ENCODE measurements at places on chromosomes 5 and 9. TPM values are rescaled to one million over a fixed set of nuclear protein-coding genes. Genes with fewer than 3 reads are reported as not detected.

EQTN gene
- 2.8 TPM for total RNA-seq

C9 gene
- not detected for total RNA-seq

DNA sequence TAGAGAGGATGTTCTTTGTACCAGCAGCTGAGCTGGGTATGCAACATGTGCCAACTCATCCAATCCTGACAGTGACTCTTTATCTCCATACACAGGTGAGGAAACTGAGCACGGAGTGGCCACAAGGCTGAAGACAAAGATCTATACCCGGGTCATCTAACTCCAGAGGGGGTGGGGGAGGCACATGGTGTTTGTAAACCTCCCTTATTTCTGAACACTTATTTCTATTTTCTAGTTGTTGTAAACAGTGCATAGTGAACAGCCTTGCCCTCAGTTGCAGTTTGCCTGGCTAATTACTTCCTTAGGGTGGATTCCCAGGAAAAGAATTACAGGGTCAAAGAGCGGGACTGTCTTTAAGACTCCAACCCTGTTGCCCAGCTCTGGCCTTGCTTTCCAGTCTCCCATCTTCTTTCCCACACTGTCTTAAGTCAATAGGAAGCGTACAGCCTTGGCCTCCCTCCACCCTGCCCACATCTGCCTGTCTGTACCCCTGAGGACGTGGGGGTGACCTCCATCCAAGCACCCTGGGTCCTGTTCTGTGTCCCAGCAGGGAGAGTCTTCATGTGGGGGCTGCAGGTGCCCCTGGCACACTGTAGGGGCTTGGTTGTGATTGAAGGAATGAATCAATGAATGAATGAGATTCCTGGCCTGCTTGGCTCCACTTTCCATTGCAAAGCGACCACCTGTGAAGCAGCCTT is 13.2 kb upstream of the FIBCD1 start:
- H3K4me1 ChIP-seq, result no peaks in the 10 kb centered on the region
- DNase-seq, result no peak
- no peak overlapping the region for H3K4me3 ChIP-seq
- peaks cover 7% of the 10 kb centered on the region for H3K27me3 ChIP-seq
- H3K36me3 ChIP-seq, result no peaks in the 10 kb centered on the region

GRCh38 chr5:7706256-7706655 is 144.7 kb downstream of the CFAP90 start:
- no peaks in the 10 kb centered on the region for H3K27me3 ChIP-seq
- H3K4me1 ChIP-seq, result no peaks in the 10 kb centered on the region
- H3K27ac ChIP-seq, result no peak overlapping the region
- no peak for DNase-seq
- H3K36me3 ChIP-seq, result no peaks in the 10 kb centered on the region
- H3K4me3 ChIP-seq, result no peak overlapping the region

DNA sequence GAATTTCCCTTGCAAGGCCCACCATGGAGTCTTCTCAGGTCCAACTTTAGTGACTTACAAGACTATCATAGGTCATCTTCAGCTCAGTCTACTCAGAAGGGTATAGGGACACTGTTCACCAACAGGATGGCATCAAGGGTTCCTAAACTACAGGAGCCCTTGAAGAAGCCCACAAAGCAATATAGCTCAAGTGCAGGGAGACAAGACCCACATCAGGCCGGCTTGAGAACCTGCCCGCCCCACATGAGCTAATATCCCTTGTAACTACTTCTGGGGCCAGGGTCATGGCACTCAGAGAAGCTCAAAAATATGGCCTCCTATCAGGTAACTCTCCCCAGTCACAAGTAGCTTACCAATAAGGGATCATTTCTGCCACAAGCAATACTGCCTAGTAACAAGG is 249.9 kb downstream of the CDK5RAP2 start:
- H3K27ac ChIP-seq, result no peak overlapping the region
- no peak for DNase-seq
- no peaks in the 10 kb centered on the region for H3K36me3 ChIP-seq
- no peak overlapping the region for H3K4me3 ChIP-seq
- no peaks in the 10 kb centered on the region for H3K27me3 ChIP-seq

DNA sequence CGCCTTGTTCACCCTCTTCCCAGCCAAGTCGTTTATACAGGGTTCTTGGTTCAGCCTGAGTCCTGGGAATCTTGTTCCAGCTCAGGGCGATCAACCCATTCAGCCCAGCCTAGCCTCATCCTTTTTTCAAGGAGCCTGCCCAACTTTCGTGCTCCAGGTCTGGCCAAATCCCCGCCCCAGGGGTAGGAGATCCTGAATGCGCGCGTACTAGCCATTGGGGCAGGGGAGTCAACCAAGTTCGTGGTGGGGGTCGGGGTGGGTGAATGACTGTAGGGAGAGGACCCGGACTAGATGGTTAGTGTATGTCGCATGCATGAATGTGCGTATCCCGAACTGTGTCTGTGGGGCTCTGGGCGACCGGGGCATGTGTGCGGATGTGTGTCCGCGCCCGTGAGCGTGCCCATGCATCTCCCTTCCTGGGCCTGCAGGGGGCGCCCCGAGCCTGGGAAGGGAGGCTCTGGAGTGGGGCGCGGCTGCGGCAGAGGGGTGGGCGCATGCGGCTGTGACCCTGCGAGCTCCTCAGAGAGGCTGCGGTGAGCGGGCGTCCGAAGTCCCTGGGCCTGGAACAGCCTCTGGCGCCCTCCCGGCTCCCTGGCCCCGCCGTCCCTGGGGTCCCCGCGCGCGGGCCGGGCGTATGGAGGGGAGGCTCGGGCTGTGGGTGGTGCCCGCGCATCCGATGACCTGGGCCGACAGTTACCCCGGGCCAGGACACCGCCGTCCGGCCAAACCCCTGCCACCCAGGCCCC is 8.7 kb downstream of the CCL21 start:
- peak; percentile 70 for DNase-seq
- H3K4me3 ChIP-seq, result peak overlapping the region; percentile 37
- H3K36me3 ChIP-seq, result no peaks in the 10 kb centered on the region
- H3K27me3 ChIP-seq, result no peaks in the 10 kb centered on the region
- no peaks in the 10 kb centered on the region for H3K4me1 ChIP-seq

DNA sequence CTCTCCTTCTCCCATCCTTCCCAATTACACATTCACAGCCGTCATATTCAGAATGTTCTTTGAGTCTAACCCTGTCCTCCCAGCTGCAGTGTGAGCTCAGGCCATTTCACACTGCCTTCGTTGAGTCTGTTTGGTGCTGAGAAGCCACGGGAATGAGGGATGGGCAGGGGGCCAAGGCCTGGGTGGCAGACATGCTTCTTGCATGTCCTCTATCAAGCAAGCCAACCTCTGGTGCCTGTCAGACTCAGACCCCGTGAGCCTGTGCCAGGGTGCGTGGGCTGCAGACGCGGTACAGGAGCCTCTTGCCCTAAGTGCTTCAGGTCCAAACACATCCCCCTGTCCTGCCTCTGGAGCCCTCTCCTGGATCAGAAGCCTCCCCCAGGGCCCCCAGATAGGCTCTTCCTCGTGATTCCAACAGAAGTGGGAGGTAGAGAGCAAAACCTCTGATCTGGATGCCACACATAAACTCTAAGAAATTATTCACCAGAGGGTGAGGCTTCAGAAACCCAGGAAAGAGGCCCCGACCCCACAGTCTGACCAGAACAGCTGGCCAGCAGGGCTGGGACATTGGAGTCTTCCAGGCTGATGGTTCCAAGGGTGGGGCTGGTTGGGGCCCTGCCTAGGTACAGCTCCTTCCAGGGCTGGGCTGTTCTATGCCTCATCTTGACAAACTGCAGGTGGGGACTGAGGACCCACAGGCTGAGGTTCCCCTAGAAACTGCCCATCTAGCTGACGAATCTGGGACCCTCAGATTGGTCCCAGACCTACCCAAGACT is 46.7 kb upstream of the CDKN2AIPNL start:
- no peaks in the 10 kb centered on the region for H3K36me3 ChIP-seq
- no peak overlapping the region for H3K27ac ChIP-seq
- H3K4me1 ChIP-seq, result no peaks in the 10 kb centered on the region
- H3K4me3 ChIP-seq, result no peak overlapping the region
- no peaks in the 10 kb centered on the region for H3K27me3 ChIP-seq

- no peak for DNase-seq
- H3K27ac ChIP-seq, result peak overlapping the region; percentile 33
- H3K4me1 ChIP-seq, result no peaks in the 10 kb centered on the region
- no peak overlapping the region for H3K4me3 ChIP-seq
These were observed 21.6 kb downstream of the HMGXB3 start for GRCh38 chr5:150022158-150022531.

DNA sequence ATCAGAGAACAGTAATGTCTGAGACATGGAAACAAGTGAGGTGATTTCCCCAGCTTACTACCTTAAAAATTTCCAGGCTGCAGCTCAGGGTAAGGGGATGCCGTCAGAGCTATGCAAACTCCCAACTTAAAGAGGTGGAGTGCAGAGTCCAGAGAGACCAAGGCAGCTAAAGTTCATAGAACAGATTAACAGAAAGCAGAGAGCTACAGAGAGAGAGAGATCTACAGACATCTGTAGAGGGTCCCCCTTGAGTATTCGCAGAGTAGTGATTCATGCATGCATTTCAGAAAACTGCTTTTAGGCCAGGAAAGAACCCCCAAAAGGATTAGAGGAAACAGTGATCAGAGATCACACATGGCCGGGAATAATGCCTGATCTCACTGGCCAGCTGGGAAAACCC is 306.2 kb upstream of the PUM3 start:
- H3K4me3 ChIP-seq, result no peak overlapping the region
- DNase-seq, result no peak
- H3K4me1 ChIP-seq, result no peaks in the 10 kb centered on the region
- no peak overlapping the region for H3K27ac ChIP-seq
- no peaks in the 10 kb centered on the region for H3K36me3 ChIP-seq

DNA sequence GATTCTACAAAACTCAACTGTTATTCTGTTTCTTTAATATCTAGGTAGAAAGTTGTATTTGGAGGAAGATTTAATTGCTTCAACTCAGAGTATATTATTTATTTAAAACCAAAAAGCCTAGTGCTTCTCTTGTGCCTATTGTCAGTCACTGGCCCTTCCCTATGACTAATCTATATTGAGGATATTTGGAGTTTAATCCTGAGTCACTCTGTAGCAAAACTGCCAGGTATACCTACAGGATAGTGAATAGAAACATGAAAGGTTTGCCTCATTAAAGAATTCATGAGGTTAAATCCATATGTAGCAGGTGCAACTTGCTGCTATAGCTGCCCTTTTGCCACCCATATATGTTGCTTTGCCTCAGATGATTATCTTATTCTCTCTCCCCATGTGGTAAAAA is 15.1 kb downstream of the PLK2 start:
- H3K36me3 ChIP-seq, result no peaks in the 10 kb centered on the region
- H3K27ac ChIP-seq, result no peak overlapping the region
- H3K4me1 ChIP-seq, result no peaks in the 10 kb centered on the region
- DNase-seq, result no peak

GRCh38 chr5:132370181-132370970 is 866 bp downstream of the SLC22A5 start:
- H3K4me1 ChIP-seq, result peaks cover 4% of the 10 kb centered on the region
- H3K27ac ChIP-seq, result peak overlapping the region; percentile 84
- H3K4me3 ChIP-seq, result peak overlapping the region; percentile 49
- H3K36me3 ChIP-seq, result no peaks in the 10 kb centered on the region
- DNase-seq, result no peak

GRCh38 chr5:170046241-170046640 is 59.5 kb upstream of the FOXI1 start:
- H3K4me3 ChIP-seq, result no peak overlapping the region
- H3K27ac ChIP-seq, result no peak overlapping the region
- no peaks in the 10 kb centered on the region for H3K4me1 ChIP-seq
- no peak for DNase-seq
- H3K36me3 ChIP-seq, result no peaks in the 10 kb centered on the region
- no peaks in the 10 kb centered on the region for H3K27me3 ChIP-seq

DNA sequence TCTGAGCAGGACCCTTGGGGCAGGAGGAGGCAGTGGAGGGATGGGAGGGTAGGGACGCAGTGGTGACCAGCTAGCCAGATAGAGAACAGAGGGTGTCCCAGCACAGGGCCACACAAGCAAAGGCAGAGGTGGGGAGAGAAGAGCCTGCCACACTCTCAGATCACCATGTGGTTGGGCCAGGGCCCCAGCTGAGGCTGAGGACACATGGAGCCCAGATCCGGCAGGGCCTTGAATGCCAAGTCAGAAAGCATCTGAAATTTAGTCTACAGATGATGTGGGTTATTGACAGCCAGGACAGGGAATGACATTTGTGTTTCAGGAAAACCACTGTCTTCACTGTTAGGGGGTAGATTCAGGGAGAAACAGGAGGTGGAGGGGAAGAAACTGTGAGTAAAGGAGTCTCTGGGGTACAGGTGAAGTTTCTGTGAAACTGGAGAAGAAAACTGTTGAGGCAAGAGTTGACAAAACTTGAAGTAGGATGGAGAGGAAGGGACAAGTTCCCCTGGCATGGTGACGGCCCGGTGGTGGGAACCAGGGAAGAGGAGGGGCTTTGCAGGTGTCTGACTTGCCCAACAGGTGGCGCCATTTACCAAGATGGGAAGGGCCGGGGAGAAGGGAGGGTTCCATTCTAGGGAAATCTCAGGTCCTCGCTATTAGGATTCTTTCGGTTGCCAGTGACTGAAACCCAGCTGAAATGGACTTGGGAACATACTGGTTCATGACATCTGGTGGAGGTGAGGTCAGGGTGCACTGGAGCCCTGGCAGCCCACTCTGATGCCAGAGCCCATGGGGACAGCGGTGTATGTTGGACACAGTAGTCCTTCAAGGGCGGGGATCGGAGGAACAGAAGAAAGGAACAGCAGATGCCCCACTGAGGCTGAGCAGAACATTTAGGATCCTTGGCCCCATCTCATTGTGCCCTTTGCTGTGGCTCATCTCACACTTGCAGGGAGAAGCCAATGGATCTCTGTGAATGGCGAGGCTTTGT is 100.1 kb downstream of the KCNIP1 start:
- DNase-seq, result peak; percentile 27
- H3K36me3 ChIP-seq, result no peaks in the 10 kb centered on the region
- H3K4me3 ChIP-seq, result no peak overlapping the region
- no peak overlapping the region for H3K27ac ChIP-seq
- no peaks in the 10 kb centered on the region for H3K27me3 ChIP-seq
- no peaks in the 10 kb centered on the region for H3K4me1 ChIP-seq

- no peaks in the 10 kb centered on the region for H3K36me3 ChIP-seq
- H3K4me1 ChIP-seq, result no peaks in the 10 kb centered on the region
These were observed 74.1 kb downstream of the SERINC5 start for GRCh38 chr5:80181618-80182211.

GRCh38 chr5:83077662-83078261 is 415 bp downstream of the XRCC4 start:
- H3K4me1 ChIP-seq, result no peaks in the 10 kb centered on the region
- no peak for DNase-seq
- H3K4me3 ChIP-seq, result peak overlapping the region; percentile 96
- H3K36me3 ChIP-seq, result no peaks in the 10 kb centered on the region

GRCh38 chr5:150848271-150848670 is 1.9 kb downstream of the IRGM start:
- H3K4me3 ChIP-seq, result no peak overlapping the region
- H3K4me1 ChIP-seq, result no peaks in the 10 kb centered on the region
- no peak for DNase-seq
- H3K27me3 ChIP-seq, result no peaks in the 10 kb centered on the region
- no peak overlapping the region for H3K27ac ChIP-seq

All from uterus (tissue), 4 donors.